ENCODE measurements at places on chromosomes 13 and 19.

DNA sequence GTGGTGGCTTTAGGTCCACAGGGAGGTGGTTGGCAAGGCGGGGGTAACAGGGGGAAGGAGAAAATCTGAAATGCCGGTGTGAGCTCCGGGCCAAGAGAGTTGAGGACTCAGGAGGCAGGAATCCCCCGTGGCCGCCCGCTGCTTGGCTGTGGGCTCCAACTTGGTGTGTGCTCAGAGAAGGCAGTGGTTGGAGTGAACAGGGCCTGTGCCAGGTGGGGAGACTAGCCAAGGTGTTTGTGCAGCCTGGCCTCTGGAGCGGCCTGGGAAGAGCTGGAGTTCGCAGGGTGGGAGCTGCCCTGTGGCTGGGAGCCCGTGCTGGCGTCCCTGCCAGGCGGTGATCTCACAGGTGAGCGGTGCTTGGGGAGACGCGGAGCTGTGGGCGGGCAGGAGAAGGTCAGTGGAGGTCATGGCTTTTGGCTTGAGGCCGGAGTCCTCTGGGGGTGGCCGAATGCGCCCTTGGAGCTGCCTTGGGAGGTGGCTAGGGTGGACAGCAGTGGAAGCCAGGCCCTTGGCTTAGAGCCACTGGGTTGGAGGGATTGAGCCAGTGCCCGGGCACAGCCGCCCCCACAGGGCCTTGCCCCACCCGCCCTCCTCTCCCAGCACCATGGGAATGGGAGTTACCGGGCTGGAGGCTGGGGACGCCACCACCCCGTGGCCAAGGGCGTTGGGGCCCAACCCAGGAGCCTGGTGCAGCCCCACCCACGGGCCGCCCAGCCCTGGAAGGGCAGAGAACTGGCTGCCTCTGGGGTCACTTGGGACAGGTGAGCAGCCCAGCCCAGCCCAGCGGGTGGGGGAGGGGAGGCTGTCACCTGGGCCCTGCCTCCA is 7.1 kb upstream of the CIRBP start:
- peak; percentile 78 for DNase-seq

DNA sequence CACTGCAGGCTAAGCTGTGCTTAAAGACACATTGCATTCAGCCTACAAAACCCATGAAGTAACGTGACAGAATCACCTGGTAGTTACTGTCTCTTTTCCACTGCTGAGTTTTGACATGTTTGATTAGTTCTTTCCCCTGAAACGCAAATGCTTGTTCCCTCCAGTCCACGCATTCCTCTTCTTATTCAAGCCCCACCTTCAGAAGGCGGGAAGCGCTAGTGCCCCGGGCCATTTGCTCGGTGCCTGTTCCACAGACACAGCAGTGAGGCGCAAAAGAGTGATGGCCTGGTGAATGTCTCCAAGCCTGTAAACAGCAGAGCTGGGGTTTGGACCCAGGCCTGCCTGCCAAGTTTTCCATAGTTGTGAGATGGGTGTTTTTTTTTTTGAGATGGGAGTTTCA is 10.9 kb downstream of the ACP4 start:
- no peak for DNase-seq

GRCh38 chr19:38744874-38745273 is 600 bp upstream of the CAPN12 start:
- no peak for DNase-seq

DNA sequence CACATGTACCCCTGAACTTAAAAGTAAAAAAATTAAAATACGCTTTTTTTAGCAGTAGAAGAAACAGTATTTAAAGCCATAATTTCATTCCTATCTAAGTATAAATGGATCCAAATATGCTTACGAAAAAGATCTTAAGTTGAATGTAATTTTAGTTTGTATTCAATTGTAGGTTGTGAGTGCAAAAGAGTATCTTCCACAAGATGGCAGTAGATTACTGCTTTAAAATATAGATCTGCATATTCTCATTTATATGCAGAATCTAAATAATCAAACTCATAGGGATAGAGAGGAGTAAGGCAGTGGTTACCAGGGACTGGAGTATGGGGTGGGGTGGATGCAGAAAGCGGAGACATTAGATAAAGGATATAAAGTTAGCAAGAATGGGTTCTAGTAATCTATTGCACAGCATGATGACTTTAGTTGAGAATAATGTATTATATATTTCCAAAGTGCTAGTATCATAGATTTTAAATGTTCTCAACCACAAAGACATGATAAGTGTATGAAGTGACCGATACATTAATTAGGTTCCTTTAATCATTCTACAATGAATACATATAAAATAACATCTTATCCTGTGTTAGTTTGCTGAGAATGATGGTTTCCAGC is 14.2 kb downstream of the OR7A17 start:
- DNase-seq, result peak; percentile 19

DNA sequence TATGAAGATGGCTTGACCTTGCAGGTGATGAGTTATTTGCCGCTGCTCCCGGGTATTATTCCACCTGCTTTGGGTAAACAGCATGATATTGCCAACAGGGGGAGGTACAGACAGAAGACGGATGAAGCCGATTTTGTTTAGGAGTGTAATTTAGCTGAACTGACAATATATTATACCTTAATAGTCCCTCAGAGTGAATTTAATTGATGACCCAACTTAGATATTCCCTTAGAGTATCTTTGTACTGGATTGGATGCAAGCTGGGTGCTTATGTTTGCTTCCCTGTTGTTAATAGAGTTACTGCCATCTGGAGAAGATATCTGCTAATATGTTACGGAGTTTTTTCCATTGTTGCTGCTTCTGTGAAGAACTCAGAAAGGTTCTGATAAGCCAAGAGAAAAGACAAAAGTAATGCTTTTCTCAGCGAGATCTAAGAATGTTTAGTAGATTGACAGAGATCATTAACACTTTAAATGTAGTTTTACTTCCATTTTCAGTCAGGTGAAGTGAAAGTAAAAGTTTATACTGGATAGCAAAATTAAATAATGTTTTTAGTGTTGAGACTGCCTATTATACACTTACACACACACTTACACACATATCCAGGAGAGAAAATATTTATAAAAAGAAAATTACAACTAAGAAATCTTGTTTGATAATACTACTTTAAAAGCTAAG is 2220.8 kb upstream of the PCDH20 start:
- peak; percentile 55 for DNase-seq

DNA sequence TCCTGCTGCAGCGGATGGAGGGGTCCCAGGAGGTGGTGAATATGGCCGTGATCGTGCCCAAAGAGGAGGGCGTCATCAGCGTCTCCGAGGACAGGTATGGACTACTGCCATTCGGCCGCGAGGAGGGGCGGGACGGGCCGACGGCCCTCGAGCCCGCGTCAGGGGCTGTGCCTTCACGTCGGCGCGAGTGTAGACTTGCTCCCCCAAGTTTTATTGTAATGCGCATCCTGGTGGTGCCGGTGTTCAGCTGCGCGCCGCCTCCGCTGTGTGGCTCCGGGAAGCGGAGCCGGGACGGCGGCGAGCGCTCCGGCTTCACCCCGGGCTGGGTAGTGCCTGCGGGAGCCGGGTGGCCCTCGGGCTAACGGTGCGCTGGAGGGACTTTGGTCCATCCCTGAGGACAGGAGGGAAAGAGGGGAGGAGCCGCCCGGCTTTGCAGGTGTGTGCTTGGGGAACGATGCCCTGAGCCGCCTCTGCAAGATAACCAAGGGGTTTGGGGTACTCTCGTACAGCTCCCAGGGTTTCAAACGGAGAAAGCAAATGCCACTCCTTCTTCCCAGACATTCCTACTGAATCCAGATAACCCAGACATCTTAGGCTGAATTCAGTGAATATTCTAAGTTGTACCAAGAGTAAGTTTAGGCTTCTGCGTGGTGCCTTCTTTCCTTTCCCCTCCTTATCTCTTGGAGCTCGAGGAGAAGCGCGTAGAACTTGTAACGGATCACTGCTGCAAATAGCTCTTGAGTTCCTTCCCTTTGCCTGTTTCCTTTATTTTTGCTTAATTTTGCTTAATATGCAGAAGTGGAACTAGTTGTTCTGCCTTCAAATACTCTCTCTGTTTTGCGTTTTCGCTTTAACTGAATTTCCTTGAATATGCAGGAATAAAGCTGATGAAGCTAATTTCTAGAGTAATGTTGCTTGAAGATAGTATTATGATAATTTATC is 740 bp downstream of the WDFY2 start:
- peak; percentile 89 for DNase-seq

DNA sequence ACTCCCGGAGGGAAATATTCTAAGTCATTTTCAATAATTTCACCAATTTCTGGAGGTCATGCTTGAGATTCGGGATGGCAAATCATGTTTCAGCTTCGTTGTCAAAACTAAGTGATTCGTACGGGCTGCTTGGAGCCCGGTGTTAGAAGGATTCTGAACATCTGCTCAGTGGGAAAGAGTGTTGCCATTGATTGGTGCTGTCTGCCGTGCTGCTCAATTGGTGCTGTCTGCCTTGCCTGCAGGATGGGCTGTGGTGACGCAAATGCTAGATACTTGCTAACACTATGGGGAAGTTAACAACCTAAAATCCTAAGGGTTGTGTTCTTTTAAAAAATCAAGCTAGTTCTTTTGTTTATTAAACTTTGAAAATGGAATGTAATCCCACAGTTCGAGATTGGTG is 17.3 kb upstream of the CACNG8 start:
- DNase-seq, result no peak

Measured in DMS53 (cell line).